Activated CD4-positive, alpha-beta T cell treated with anti-CD3 and anti-CD28 coated beads for 4 hours (primary cell): ENCODE measurements at places on chromosomes 6 and 20.

- DNase-seq: no peak
Measured at GRCh38 chr20:43682446-43682845, 15.5 kb downstream of the MYBL2 start.

DNA sequence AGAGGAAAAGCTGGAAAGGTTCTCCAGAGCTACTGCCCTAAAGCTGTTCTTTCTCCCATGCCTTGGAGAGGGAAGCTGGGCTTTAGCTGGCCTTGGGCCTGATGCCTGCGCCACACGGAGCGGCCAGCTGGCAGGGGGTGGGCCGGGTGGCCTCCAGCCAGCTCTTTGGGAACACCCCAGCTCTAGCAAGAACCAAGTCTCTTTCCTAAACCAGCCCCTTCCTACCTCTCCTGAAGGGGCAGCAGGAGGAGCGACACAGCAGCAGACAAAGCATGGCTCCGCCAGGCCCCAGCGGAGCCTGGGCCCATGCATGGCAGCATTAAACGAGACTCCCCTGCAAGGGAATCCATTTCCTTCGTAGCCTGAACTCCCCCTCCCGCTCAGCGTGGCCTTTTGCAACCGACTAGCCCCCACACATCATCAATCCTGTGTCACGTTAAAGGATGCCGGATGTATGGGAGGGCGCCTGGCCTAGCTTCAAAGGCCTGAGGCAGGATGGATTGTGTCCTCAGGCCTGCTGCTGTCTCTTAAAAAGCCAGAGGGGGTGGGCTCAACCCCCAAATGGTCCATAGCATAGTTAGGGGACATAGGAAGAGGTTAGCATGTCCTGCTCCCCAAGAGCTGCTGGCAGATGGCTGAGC lies 14.0 kb downstream of the MRPS18A start:
- DNase-seq: no peak

DNA sequence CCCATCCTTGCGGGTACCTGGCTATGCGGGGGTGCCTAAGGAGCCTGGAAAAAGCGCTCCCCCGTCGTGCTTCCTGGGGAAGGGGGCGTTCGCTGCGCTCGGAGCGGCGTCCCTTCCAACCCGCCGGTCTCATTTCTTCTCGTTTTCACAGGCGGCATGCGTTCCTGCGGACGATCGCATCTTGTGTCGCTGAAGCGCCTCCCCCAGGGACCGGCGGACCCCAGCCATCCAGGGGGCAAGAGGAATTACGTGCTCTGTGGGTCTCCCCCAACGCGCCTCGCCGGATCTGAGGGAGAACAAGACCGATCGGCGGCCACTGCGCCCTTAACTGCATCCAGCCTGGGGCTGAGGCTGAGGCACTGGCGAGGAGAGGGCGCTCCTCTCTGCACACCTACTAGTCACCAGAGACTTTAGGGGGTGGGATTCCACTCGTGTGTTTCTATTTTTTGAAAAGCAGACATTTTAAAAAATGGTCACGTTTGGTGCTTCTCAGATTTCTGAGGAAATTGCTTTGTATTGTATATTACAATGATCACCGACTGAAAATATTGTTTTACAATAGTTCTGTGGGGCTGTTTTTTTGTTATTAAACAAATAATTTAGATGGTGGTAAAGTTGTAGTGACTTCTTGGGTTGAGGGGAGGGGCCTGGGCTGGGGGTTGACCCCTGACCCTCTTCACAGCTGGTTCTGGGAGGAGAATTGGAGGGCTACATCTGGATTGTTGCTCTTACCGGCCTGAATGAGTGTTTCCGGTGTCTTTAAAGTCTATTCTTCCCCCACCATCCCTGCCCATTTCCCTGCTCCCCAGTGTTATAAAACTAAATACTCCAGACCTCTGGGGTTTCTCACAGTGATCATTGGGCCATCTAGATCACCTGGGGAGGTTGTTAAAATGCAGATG lies 1.1 kb downstream of the ID1 start:
- no peak for DNase-seq

DNA sequence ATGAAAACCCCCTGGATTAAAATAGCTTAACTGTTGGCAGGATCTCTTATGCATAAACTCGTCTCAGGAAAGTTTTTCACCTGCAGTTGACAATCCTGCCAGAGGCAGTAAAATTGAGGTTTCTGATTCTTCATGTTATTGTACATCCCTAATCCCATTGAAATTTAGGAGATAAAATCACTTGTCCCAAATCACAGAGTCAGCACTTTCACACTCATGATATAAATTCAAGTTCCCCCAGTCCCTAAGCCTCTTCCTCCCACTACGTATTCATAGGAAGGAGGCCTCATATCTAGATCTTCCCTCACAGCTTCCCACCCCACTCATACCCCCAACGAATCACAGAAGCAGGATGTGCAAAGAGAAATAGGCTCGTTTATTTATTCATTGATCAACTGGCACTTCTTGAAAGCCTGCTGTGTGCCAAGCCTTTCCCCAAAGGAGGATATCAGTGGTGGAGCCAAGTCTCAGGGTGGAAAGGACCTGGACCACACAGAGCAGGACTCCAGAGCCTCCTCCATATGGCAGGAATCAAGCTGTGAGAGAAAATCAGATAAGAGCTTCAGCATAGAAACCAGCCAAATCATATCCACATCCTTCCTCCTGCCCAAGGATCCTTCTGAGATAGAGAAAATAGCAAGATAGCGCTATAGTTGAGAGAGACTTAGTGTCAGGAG lies 2.3 kb downstream of the SLPI start:
- DNase-seq: no peak

DNA sequence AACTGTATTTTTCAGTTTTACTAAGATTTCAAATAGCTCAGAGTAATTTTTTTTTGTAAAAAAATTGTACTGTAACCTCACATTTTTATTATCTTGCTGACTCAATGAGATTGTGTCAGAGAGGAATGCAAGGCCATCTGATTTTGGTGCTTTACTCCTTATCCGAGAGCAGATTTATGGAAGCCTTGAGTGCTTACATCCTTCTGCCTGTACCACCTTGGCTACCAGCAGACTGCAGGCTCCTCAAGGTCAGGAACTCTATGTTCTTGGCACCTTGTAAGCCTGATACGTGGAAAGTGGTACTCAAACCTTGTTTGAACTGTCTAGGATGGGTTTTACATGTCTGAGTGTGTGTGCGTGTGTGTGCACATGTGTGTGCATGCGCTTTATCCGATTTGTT lies 80.1 kb upstream of the MLIP start:
- DNase-seq: no peak

GRCh38 chr6:5172041-5172653 lies 87.0 kb downstream of the PPP1R3G start:
- DNase-seq: no peak

DNA sequence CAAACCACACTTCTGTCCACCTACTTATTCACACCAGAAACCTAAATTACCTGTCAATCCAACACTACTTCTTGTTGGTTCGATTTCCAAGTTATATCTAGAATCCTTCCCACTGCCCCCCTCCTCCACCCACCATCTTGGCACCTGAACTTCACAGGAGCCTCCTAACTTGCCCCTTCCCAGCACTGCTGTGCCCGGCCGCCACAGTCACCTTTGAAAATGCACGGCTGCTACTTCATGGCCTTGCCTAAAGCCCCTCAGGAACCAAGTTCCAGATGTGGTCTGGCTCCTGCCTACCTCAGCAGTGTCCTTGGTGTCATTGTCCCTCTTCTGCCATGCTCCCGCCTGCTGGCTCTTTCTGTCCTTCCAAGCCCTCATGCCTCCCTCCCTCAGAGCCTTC lies 31.2 kb downstream of the PKIG start:
- no peak for DNase-seq

- DNase-seq: no peak
Measured at GRCh38 chr6:127737768-127738167, 160.8 kb downstream of the C6orf58 start.

DNA sequence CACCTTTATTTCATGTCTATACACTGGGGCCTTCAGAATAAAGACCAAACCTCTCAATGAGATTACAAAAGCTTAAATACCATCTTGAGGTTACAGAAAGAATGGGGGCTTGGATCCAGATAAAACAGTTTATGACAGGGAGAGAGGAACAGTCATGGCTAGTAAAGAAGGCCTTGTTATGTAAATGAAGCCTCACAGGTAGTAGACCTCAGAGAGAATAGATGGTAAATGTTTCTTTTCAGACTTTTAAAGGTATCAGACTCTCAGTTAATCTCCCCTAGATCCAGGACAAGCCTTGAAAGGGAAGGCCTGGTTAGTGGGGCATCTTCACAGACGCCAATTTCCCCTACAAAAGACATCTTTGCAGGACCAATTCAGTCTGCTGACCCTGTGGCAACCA lies 1325.6 kb downstream of the HACE1 start:
- no peak for DNase-seq

DNA sequence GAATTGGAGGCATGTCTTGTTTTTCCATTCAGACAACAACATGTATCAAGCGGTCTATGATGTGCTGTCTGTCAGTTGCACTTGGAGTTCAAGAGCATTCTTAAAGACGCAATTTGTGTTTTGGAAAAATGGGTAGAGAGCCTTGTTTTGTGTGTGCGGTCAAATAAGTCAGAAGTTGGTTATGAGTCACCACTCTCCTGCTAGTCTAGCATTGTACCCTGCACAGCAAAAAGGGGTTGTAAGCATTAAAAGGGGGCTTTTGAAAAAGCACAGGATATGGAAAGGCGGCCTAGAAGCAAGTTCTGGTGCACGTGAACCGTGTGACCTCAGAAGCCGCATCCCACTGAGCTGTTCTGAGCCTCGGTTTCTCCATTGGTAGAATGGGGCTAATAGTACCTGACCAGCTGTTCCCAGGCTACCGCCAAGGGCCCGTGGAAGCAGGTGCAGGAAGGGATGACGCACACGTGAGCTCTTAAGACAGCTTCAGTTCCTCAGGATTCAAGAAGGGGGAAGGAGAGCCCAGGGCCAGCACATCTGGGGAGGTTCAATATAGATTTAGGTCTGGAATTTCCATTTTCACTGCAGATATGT lies 61.6 kb upstream of the SNX9 start:
- peak; percentile 51 for DNase-seq

DNA sequence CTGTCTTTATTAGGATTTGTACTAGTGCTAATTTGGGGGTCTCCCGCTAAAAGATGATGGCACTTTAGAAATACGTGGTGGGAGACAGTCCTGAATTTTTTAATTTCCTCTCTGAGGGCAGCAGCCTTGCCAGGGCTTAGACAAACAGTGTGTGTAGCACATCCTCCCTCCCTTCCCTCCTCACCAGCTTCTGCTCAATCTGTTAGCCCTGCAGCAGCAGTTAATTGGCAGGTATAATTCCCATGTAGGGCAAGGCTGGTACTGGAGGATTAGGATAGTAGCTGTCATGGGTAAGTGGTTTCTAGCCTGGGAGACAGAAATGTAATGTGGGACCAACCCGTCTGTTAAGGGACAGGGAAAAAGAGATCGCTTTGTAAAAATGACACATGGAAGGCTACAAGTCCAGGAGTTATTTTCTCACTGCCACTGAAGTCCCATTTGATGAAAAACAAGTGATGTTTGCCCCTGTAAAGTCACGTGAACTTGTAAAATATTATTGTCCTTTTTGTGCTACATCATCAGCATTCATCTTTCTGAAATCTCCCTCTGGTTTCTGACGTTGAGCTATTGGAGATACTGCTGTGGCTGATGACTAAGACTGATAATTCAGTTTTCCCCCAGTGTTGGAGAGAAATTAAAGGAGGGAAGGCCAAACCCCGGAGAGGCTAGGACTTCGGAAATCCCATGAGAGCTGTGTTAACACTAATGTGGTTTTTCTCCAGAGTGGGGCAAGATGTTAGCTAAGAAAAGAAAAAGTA lies 40.6 kb downstream of the CTNNBL1 start:
- no peak for DNase-seq

GRCh38 chr20:44137266-44137801 lies 49.7 kb downstream of the JPH2 start:
- no peak for DNase-seq

DNA sequence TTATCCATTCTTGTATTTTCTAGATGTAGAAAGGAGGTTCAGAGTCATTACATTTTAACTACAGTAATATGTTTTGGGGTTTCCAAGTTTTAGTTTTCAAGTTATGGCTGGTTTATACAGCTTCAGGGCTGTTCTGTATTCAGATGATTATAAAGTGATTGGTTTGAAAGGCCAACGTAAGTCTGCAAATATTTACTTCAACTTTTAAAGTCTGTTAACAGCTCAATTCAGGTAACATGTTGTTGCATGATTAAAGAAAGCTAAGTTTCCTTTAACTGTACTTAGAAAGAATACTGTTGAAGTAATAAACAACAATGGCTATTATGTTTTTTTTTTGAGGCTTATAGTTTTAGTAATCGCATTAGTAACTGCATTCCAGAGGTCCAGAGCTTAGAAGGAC lies 22.8 kb upstream of the GCLC start:
- no peak for DNase-seq

GRCh38 chr6:77136086-77136485 lies 327.2 kb downstream of the HTR1B start:
- no peak for DNase-seq
